ENCODE measurements at places on chromosomes 1 and 21. TPM values are rescaled to one million over a fixed set of nuclear protein-coding genes. Genes with fewer than 3 reads are reported as not detected.

The UHMK1 gene
- total RNA-seq, result 63.0 TPM

The DENND2D gene
- total RNA-seq, result 61.6 TPM

The CD164L2 gene
- total RNA-seq, result 6.3 TPM

The MACO1 gene
- total RNA-seq, result 18.6 TPM

The TMEM234 gene
- 30.2 TPM for total RNA-seq

The OR10J4 gene
- not detected for total RNA-seq

The FAM78B gene
- 1.4 TPM for total RNA-seq

Measured in lung (tissue), 17 donors.